ENCODE measurements at places on chromosomes 5 and 9.

DNA sequence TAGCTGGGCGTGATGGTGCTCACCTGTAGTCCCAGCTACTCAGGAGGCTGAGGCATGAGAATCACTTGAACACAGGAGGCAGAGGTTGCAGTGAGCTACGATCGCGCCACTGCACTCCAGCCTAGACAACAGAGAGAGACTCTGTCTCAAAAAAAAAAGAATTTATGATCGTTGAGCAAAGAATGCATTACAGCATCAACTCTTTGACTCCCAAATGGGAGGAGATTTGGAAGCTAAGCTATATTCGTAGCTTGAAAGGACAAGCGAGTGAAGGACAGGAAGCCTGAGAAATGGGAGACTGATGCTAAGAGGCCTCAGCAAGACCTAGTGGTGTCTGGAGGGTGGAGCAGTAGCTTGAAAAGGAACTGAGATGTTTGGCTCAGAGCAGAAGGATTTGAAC lies 10.3 kb upstream of the CCIN start:
- DNase-seq = no peak

GRCh38 chr5:31941151-31941755 lies 232.9 kb downstream of the GOLPH3 start:
- DNase-seq = no peak

DNA sequence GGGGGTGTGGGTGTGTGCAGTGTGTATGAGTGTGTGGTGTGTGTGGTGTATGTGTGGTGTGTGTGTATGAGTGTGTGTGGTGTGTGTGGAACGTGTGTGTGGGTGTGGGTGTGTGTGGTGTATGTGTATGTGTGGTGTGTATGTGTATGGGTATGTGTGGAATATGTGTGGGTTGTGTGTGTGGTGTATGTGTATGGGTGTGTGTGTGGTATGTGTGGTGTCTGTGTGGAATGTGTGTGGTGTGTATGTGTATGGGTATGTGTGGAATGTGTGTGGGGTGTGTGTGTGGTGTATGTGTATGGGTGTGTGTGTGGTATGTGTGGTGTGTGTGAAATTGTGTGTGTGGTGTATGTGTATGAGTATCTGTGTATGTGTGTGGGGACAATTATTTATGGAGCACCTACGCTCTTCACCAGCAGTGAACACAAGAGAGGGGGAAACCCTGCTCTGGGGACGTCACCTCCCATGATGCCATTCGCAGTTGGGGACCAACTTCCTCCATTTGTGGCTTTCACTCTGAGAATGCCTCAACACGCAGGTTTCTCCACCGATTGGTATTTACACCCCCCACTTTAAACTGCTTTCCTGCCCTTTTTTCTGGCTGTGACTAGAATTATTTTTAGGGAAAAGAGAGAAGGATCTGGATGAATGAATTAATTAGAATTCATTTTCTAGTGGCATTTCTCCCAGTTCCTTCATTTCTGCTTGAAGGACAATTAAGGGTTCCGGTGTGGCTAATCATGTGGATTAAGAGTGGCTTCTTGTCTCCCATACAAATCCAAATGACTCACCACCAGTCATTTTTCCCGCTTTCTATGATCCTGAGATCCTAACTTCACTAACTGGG lies 238.1 kb downstream of the ROR2 start:
- no peak for DNase-seq

DNA sequence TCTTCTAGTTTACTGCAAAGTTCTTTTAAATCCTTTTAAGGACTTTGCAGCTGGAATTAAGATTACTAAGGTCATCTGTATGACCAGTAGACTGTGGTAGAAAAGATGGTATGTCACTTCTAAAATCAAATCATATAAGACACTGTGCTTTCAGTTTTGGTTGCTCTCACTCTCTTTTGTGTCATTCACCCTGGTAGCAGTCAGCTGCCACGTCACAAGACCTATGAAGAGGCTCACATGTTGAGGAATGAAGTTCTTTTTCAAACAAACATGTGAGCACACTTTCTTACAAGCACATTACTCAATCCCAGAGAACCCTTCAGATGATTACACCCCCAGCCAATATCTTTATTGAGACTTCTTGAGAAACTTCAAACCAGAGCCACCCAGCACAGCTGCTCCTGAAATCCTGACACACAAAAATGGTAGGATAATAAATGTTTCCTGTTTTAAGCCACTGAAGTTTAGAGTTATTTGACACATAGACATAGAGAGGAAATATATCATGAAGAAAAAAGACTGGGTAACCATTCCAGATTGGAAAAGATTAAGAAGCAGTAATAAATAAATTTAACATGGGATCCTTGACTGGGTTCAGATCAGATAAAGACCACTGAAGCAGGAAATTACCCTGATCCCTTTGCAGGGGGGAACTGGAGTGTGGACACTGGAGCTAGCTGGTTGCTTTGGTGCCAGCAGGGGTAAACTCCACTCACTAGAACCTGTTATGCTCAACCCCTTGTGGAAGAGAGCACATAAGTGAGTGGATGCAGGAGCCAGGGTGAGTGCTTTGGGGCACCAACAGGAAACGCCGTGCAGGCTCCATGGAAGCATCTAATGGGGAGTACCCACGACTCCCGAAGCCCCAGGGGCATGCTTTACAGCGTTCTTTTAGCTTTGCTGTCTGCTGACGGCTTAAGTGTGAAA lies 64.1 kb downstream of the SLCO4C1 start:
- DNase-seq = no peak

- no peak for DNase-seq
Observed at GRCh38 chr9:121839726-121840500, 188.5 kb downstream of the DAB2IP start.

GRCh38 chr9:23747088-23748075 lies 78.7 kb downstream of the ELAVL2 start:
- DNase-seq = no peak

- DNase-seq = no peak
Observed at GRCh38 chr5:115246361-115246991, 16.2 kb downstream of the PGGT1B start.
